ENCODE measurements at places on chromosomes 16 and 17. TPM values are rescaled to one million over a fixed set of nuclear protein-coding genes. Genes with fewer than 3 reads are reported as not detected.

Gene CSH1
- not detected for total RNA-seq

Gene CD300LG
- not detected for total RNA-seq

Gene DGKE
- total RNA-seq, result 7.4 TPM

Gene KRT31
- total RNA-seq, result not detected

Gene KRTAP4-5
- total RNA-seq, result not detected

All from smooth muscle cell of the pulmonary artery (primary cell).